ENCODE measurements at places on chromosomes 3 and 15.
A peak's percentile ranks its signal among the peaks of the same experiment; 100 is the strongest.

DNA sequence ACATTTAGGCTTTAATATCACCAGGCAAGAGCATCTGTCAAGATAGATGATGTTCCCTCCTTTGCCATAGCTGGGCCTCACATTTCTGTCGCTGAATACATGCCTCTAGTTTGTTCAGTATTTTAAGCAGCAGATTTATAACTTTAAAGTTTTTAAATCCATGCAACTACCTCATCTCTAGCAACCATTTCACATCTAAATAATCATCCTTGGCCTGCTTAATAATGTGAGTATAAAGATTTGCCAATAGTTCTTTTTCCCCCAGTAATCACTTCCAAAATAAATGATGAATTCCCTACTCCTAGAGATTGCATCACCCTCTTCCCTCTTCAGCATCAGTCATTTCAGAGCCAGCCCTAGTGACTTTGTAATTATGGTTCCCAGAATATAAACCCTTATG lies 36.2 kb upstream of the FILIP1L start:
- no peak for DNase-seq
- H3K4me1 ChIP-seq = peaks cover 23% of the 10 kb centered on the region
- no peak overlapping the region for H3K4me3 ChIP-seq
- no peaks in the 10 kb centered on the region for H3K27me3 ChIP-seq

DNA sequence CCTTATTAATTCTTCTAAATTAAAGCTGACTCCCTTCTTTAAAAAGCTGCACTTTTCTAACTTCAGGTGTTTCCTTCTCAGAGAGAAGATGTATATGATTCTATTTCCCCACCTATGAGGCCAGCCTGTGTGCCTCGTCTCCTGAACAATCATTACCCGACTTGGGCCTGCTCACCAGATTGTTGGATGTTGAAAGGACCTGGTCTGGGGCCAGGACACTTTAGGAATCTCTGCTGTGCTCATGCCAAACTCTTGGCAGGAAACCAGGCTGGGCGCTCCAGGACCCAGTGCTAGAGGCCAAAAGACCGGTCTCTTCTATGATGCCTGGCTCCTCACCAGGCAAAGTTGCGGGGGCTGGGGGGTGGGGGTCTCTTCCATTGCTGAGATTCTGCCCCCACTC lies 16.9 kb upstream of the LRRC31 start:
- no peak for DNase-seq
- peaks cover 8% of the 10 kb centered on the region for H3K4me1 ChIP-seq
- H3K27me3 ChIP-seq = no peaks in the 10 kb centered on the region
- H3K4me3 ChIP-seq = no peak overlapping the region

DNA sequence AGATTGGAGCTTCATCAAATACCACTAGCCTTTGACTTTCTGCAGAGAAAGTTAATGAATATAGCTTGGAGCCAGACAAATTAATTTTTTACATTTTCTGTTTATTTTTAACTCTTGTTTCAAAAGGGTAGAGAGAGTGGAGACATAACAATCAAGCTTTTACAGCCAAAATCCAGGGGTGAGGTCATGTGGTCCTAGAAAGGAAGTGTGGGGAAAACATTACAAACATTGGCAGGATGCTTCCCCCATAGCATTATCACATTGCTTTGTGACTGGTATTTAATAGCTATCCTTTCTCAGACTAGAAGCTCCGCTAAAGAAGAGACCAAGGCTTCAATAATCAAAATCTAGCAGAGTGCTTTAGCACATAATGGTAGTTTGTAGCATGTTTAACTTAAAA lies 46.4 kb upstream of the PHLDB2 start:
- no peak overlapping the region for H3K4me3 ChIP-seq
- no peak overlapping the region for H3K27ac ChIP-seq
- H3K36me3 ChIP-seq = peaks cover 3% of the 10 kb centered on the region
- no peaks in the 10 kb centered on the region for H3K4me1 ChIP-seq
- no peak for DNase-seq

DNA sequence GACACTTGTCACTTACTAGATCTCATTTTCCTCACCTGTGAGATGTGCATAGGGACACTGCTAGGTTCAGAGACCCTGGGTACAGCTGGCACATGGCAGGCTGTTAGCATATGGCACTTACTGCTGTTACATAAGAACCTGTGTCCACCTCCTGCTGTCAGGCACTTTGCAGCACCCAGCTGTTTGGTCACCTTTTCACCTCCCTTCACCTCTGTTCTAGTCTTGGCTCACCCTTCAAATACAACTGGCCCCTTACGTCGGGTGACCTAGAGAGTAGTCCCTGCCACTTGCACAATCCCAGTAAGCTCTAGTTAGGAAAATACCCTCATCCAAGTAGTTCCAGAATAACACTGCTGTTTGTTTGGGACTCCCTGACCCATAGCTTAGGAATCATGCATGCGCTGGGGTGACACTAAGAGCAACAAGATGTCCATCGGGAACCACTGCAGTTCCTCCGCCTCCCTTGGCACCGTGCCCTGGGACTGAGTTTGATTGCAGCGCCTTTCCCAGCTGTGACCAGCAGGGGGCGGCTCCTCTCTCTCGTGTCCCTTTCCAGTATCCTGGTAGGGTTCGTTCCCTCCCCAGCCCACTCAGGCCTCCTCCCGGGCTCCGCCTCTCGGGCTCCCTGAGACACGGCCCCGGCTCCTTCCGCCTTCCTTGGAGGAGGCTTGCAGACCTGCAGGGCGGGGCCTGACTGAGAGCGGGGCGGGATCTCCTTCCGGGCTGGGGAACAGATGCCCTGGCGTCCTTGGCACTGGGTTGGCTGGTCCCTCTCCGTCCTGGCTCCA lies 78.6 kb downstream of the ABHD5 start:
- DNase-seq = peak; percentile 82
- no peak overlapping the region for H3K27ac ChIP-seq
- peak overlapping the region; percentile 20 for H3K4me3 ChIP-seq
- peaks cover 15% of the 10 kb centered on the region for H3K4me1 ChIP-seq
- peaks cover 12% of the 10 kb centered on the region for H3K27me3 ChIP-seq
- no peaks in the 10 kb centered on the region for H3K36me3 ChIP-seq

DNA sequence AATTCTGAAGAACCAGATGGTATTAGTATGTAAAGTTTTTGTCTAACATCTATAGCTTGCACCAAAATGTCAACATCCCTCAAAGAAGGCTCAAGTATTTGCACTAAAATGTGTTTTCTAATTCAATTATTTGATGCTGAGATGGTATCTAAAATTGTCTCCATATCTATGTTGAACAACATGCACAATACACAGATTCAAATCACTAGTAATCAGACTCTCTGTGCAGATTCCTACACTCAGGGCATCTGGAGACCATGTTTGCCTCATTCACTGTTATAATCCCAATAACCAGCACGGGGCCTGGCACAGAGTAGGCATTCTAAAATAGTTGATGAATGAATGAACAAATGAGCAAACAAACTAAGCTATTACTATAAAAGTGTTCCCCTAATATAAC lies 2.6 kb downstream of the FILIP1L start:
- H3K4me1 ChIP-seq = peaks cover 14% of the 10 kb centered on the region
- peaks cover 32% of the 10 kb centered on the region for H3K36me3 ChIP-seq
- H3K27ac ChIP-seq = no peak overlapping the region
- no peaks in the 10 kb centered on the region for H3K27me3 ChIP-seq
- H3K4me3 ChIP-seq = no peak overlapping the region
- no peak for DNase-seq

DNA sequence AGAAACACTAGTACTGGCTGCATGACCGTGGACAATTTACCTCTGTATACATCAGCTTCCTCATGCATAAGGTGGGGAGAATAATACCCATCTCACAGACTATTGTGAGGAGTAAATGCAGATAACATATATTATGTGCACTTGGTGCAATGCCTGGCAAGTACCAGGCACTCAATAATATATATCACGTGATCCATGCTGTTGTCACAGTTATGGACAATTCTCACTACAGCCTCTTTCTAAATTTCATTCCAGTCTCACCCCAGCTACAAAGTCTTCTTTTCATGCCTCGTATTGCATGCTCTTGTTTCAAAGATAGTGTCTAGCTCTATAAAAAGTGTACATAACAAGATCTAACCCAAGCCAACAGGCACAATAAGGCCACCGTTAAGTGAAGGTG lies 494.3 kb upstream of the ADAMTS9 start:
- H3K27ac ChIP-seq = no peak overlapping the region
- H3K4me3 ChIP-seq = no peak overlapping the region
- no peaks in the 10 kb centered on the region for H3K36me3 ChIP-seq
- DNase-seq = no peak
- H3K4me1 ChIP-seq = no peaks in the 10 kb centered on the region

DNA sequence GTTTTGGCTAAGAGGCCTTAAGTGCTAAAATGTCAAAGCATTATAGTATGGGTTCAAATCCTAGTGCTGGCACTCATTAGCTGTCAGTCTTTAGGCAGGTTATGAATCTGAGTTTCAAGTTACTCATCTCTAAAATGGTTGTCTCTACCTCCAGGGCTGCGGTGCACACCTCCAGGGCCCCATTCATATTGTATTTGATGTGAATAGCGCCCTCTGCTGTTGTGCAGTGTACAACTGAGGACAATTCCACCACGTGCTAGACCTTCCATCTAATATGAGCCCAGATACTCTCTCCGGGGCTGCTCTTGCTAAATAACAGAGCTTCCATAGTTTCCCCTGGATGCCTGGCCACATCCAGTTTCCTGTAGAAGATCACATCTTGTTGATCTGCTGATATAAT lies 54.3 kb downstream of the OXNAD1 start:
- H3K4me1 ChIP-seq = peaks cover 71% of the 10 kb centered on the region
- peak overlapping the region; percentile 83 for H3K27ac ChIP-seq
- peak overlapping the region; percentile 28 for H3K4me3 ChIP-seq
- peaks cover 49% of the 10 kb centered on the region for H3K36me3 ChIP-seq

GRCh38 chr3:50873376-50874157 lies 198.8 kb downstream of the DOCK3 start:
- no peak overlapping the region for H3K27ac ChIP-seq
- peaks cover 1% of the 10 kb centered on the region for H3K27me3 ChIP-seq
- no peaks in the 10 kb centered on the region for H3K36me3 ChIP-seq
- DNase-seq = no peak
- no peaks in the 10 kb centered on the region for H3K4me1 ChIP-seq

Data from activated naive CD8-positive, alpha-beta T cell treated with anti-CD3 and anti-CD28 coated beads, Interleukin-2, amount 10 ng/mL, durations not matched to agents 7 days and 5 days (primary cell).